ENCODE measurements at places on chromosomes 1 and 21.

GRCh38 chr1:50172299-50172698, 63.6 kb downstream of the ELAVL4 start:
- DNase-seq, result no peak

GRCh38 chr1:235929216-235929615, 62.5 kb upstream of the LYST start:
- no peak for DNase-seq

- no peak for DNase-seq
These were observed 136.1 kb downstream of the TNFSF18 start for GRCh38 chr1:172914501-172915144.

- DNase-seq, result no peak
These were observed 25.7 kb upstream of the OR10J5 start for GRCh38 chr1:159561497-159561896.

DNA sequence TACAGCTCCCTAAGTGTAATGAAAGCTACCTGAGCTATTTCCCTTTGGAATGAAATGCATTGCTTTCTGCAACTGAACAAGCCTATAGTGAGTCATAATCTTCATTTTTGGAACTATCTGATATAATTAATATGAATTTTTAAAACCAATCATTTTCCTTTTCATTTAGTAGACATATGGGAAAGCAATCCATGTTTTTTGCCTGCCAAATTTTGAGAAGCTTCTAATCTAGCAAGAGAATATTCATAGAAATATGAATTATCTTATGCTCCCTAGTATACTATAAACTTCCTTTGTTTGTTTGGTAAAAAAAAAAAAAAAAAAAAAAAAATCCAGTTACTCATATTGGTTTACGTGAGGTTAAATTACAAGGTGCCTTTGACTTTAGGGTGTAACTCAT, 68.3 kb downstream of the PLPPR4 start:
- DNase-seq, result no peak

GRCh38 chr1:6353955-6354658, 39.5 kb downstream of the ACOT7 start:
- no peak for DNase-seq

- no peak for DNase-seq
These were observed 57.9 kb upstream of the S1PR1 start for GRCh38 chr1:101178688-101179491.

DNA sequence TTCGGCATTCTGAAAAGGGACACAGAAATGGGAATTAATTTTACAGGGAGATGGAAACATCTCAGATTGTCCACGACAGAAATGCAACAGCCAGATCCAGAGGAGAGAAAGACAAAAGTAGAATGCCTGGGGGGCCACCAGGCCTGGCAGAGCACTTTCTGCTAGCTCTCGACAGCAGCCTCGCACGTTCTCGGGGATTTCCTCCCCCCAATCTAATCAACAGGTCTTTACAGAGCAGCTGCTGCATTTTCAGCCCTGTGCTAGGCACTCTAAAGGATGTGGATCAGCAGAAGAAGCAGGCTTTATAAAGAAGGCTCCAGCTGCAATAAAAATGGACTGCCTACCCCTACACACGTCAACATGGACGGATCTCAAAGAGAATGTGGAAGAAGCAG, 10.6 kb downstream of the CSRP1 start:
- no peak for DNase-seq

DNA sequence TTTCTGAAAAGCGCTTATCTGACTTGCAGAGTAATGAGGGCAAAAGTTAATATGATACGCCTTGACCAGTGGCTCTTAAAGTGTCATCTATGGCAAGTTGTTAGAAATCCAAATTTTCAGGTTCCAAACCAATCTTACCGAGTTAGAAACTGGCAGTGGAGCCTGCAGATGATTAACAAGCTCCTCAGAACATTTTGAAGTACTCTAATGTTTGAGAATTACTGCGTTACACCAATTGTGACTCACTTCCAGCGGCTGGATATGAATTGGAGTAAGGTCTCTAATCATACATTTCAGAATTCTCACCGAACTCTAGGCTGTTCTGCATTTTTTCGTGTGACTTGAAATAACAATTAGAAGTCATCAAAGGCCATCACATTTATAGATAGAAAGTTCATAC, 73.5 kb upstream of the TMPRSS15 start:
- no peak for DNase-seq

DNA sequence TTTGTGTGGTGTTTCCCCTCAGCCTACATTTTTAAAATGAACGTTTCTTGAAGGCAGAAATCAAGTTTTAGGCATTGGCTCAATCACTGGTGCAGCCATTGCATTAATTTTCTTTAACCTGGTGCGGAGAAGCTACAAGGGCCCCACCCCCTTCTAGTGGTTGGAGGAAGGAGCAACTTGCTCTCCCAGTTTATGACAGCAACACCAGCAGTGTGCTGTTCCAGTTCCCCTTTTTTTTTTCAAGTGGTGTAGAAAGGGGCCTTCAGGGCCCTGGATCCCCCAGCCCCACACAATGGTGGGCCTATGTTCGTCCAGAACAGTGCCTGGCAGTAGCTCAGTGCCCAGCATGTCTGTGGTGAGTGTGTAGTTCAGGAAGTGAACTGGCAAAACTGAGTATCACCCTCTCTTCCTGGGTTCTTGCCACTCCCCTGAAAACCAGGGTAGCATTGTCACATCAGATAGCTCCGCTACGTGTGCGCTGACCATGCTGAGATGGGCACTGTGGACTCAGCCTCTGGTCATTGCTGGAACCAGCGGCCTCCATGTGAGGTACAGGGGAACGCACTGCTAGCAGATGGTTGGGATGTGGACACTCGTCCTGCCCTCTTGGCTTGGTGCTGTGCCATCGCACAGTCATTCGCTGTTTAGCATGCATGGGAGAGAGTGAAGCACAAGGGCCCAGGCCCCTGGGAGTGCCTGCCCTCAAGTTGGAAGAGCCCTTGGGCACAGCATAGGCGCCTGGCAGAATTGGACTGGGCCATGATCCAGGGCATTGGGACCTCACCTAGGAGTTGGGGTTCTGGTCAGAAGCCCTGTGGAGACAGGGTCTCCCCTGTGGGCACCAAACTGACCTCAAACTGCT, 7.2 kb downstream of the ARF1 start:
- no peak for DNase-seq

DNA sequence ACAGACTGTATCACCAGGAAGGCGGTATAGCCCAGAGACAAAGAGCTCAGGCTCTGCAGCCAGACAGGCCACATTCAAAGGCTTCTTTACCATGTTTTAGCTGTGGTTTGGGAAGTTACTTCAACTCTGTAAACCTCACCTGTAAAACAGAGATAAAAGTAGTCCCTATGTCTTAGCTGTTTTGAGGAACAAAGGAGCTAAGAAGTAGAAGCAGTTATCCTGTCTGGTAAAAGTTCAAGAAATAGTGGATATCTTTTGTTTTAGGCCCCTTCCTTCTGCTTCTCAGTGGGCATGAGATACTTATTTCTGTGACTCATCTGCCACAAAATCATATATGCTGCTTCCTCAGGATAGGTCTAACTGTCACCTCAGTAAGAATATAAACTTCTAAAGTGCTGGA, 6.5 kb downstream of the CD34 start:
- DNase-seq, result no peak

DNA sequence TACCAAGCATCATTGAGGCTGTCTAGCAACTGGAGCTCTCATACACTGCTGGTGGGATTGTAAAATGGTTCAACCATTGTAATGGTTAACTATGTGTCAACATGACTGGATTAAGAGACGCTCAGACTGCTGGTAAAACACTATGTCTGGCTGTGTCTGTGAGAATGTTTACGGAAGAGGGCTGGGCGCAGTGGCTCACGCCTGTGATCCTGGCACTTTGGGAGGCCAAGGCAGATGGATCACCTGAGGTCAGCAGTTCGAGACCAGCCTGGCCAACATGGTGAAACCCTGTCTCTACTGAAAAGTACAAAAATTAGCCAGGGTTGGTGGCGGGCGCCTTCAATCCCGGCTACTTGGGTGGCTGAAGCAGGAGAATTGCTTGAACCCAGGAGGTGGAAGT, 4.8 kb upstream of the FCRLA start:
- no peak for DNase-seq

DNA sequence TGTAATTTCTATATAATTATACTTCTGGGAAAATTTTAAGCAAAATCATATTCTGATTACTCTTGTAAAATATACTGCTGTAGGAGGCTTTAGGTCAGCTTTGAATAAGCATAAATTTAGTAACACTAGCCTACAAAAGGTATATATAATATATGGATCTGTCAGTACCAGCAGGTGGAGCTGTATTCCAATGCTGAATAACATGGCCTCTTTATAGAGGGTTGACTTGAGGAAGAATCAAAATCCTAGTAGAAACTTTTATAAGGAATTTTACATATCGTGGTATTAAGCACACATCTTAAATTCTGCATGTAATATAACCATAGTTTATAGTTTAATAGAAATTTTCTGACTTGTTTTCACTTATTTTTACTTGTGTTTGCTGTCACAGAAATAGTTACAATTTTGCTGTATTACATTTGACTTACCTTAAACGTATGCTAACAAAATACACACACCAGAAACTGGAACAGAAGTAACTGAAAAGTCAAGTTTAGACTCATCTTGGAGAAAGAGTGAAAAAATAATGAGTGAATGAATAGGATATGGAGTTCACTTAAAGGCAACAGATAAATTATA, 79.3 kb downstream of the HMCN1 start:
- no peak for DNase-seq

- no peak for DNase-seq
These were observed 989 bp upstream of the ETV3 start for GRCh38 chr1:157139052-157139715.

DNA sequence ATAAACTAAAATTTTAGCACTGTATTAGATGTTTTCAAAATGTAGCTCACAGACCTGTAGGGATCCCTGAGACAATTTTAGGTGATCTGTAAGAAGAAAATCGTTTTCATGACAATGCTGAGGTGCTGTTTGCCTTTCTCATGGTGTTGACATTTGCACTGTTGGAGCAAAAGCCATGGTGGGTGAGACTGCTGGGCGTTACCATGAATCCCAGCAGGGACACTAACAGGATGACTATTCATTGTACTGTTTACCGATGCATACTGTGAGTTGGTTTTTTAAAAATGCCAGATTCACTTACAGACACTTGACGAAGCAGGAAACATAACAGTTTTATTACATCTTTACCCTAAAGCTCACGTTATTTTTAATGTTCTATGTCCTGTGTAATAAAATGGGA, 468.5 kb downstream of the PCP4 start:
- DNase-seq, result no peak

DNA sequence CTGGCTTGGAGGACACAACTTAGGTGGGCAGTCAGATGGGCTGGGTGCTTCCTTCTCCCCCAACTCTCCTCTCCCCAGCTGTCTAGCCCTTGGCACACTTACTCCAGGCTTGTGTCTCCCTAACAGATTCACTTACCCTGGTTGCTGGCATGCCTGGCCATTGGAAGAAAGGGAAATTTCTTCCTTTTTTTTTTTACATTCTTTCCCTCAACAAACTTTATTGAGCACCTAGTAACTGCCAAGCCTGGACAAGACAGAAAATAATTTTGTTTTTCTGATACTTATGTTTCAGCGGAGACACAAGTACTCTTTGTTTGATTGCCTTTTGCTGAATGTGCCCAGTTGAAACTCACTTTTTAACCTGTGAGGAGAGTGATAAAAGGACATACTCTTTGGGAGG, 144.3 kb upstream of the KCNJ6 start:
- DNase-seq, result no peak

DNA sequence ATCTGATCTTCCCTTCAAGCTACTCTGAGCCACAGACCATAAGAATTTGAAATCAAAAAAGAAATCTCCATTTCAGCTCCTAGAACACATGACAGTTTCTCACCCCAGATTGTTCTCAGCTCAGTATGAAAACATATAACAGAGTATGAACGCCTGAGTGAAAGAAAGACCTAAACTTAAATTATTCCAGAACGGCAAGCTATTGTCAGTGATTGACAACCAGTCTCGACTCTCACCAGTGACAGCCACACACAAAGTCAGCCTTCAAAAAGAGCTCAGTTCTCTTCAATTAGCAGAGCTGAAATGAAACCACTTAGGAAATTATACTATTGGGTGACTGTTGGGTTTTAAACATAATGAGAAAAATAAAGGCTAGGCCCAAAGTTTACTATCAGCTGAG, 312.8 kb downstream of the OMA1 start:
- no peak for DNase-seq

DNA sequence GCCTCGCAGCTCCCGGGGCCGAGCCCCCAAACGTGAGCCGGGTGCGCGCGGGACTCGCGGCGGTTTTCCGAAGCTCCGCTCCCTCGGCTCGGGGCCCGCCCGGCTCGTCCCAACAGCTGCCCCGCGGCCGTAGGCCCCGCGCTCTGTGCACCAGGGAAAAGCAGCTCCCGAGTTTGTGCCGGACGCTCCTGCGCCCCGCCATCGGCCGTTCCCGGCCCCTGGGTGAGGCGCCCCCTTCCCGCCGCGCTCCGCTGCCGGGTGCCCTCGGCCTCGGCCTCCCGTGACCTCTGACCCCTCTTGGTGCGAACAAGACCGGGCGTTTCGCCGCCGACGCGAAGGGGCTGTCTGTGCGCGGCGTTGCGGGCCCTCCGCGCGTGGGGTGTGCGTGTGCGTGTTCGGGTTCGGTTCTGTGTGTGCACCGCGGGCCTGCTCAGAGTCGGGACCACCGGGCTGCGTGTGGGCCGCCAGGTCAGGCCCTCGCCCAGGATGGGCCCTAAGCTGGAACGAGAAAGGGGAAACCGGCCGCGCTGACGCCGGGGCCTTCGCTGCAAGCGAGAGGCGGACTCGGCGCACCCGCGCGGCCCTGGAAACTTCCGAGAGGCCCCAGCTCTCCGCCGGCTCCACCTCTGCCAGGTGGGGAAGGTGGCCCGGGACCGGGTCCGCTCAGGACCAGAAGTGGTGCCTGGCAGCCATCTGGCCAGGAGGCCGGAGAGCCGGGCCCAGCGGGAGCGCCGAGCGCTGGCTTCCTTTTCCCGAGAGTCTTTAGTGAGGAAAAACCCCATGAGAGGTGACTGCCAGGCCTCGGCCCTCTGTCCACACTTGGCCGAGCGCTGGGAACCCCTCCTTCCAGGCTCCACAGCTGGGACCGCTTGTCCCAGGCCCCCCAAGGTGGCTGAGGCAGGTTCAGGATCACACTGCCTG, 1.9 kb downstream of the PRDM16 start:
- DNase-seq, result no peak

- DNase-seq, result no peak
These were observed 1.2 kb downstream of the MCOLN2 start for GRCh38 chr1:84995484-84996334.

Measured in activated CD8-positive, alpha-beta memory T cell treated with anti-CD3 and anti-CD28 coated beads, Interleukin-2, amount 50 U/mL, for 48 hours (primary cell).